Stimulated activated CD4-positive, alpha-beta T cell treated with anti-CD3 and anti-CD28 coated beads, TNF-alpha, amount 100 ng/mL, for 1 hour (primary cell): ENCODE measurements at places on chromosomes 7 and 10.

DNA sequence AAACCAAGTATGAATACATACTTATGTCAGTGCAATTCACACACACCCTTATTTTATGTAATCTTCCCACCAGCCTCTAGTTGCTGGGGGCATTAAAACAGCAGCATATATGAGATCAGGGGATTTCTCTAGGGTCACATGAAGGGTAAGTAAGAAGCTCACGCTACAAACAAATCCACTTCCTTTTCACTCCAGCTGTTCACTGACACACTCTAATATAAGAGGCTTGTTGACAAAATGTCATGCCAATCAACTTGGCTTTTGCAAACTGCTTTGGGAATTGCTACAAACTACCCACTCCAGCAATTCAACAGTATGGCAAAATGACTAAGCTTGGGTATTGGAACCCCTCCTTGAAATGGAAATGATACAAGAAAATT lies 10.3 kb downstream of the FAM3C start:
- no peak for DNase-seq

- DNase-seq: no peak
These were observed at the start of gene GPR22 for GRCh38 chr7:107469929-107470328. Gene GPR22 (plus strand): TSS chr7:107470057. CDS start chr7:107474061, 4,004 bp downstream.

GRCh38 chr7:107696330-107696946 lies 35.8 kb downstream of the SLC26A4 start:
- no peak for DNase-seq

GRCh38 chr7:137981175-137981574 lies 20.7 kb downstream of the CREB3L2 start:
- no peak for DNase-seq

GRCh38 chr7:4998244-4998643 lies 39.3 kb upstream of the MMD2 start:
- DNase-seq: no peak

DNA sequence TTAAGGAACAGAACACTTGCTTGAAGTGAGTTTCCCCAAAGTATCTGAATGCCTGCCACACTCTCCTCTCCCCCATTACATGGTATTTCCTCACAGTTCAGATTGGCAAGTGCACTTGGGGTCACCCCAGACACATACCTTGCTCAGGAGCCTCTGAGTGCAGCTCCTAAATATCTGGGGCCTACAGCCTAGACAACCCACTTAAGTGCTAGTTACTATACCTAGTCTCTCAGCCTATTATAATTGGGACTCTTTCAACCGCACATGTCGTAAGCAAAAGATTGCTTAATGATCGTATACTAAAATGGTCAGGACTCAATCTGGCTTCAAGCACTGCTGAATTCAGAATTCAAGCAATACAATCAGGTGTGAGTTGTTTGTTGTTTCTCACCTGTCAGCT lies 19.9 kb downstream of the TMEM176B start:
- no peak for DNase-seq
